ENCODE measurements at places on chromosomes 11 and 22.
A peak's percentile ranks its signal among the peaks of the same experiment; 100 is the strongest.

GRCh38 chr11:69178819-69179482 lies 23.2 kb downstream of the SMIM38 start:
- peak; percentile 80 for DNase-seq

- DNase-seq = no peak
Measured at GRCh38 chr11:16191868-16192240, 164.5 kb downstream of the SOX6 start.

DNA sequence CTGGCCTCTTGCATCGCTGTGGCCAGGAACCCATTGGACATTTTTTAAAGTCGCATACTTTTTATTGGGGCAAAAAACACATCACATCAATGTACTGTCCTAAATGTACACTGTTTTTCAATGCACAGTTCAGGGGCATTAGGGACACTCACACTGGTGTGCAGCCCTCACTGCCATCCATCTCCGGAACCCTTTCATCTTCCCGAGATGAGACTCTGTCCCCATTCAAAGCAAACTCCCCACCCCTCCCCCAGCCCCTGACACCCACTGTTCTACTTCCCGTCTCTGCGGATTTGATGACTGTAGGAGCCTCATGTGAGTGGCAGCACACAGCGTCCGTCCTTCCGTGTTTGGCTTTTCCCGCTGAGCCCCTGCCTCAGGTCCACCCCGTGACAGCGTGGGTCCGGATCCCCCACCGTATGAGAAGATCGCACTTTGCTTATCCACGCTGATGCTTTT lies 41.8 kb upstream of the TH start:
- DNase-seq = peak; percentile 45

- peak; percentile 12 for DNase-seq
Measured at GRCh38 chr11:129283141-129283540, 91.0 kb upstream of the ARHGAP32 start.

- no peak for DNase-seq
Measured at GRCh38 chr11:59551659-59552521, 40.6 kb downstream of the OR4D9 start.

- no peak for DNase-seq
Measured at GRCh38 chr11:39268176-39268690, 2191.2 kb downstream of the LRRC4C start.

All from DMS153 (cell line).